ENCODE measurements at places on chromosomes 7 and 10.

GRCh38 chr7:84686373-84686772, 491.8 kb upstream of the SEMA3A start:
- no peak for DNase-seq

DNA sequence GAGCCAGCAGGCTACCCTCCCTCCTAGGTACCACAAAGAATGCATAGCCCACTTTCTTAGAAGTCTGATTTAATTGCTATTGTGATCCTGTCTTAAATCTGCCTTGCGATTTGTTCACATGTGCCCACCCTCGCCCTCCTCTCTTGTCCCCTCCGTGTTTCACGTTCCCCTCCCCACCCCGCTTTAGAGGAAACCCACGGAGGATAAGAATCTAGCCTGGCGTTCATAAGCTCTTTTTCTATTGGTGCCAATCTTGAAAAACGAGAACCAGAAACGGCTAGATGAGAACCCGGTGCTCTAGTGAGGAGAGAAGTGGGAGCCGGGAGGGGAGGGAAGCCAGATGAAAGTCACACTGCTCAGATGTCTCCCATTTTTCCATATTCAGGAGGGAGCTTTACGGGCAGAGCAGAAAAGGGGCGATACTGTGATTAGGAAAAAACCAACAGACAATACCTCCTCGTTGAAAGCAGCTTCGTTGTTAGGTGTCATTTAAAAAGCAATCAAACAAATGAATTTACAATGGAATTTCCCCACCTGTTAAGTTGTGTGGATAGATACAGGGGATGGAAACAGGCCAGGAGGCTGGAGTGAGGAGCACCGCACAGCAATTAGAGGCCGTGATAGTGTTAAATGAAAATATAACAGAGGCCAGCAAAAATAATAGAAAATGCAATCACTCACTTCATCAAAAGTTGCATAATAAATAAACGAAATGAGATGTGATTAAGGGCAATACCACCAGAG, 272.1 kb downstream of the GATA3 start:
- DNase-seq, result no peak

DNA sequence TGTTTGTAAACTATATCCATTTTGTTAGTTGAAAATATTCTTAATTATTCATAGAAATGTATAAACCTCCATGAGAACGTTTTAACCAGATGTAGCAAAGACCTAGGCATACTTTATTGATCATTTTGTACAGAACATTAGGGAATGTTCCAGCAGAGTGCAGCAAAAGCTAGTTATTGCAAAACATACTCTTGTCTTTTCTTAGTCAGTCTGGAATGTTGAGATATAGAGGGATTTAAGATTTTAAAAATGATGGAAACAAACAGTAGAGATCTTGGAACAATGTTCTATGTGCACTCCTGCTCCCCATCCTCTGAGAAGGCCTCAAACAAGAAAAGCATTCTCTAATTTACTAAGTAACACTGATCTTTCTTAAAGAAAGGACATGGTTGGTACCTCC, 292.1 kb downstream of the BBS9 start:
- no peak for DNase-seq

DNA sequence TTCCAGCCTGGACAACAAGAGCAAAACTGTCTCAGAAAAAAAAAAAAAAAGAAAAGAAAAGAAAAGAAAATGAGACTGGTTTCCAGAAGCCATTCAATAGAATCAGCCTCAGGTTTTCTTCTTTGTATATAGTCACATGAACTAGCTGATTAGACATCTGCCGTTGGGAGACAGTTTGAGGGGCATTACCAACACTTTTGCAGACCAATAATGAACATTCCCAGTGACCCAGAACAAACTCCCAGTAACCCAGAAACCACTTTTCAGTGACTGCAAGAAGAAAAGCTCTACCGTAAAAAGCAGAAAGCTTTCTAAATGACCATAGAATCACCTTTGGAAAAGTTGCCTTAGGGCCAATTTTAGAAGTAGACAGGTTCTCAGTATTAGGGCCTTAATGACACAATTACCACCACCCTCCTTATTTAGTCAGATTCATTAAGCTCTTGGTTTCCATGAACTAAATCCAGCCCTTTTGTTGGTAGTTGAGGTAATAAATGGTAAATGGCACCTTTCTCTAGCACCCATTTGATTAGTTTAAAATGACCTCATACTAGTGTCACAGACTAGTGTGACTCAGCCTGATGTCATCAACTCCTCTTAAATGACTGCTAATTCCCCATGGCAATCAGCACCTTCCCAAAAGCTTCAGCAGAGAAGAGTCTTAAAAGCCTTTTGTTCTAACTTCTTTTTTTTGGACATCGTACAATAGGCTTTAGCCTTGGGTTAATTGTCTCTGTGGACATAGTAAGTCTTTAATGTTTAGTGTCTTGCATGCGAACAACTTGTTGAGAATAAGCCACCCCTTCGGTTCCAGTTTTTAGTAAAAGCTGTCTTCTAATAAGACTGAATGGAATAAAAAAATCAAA, 33.6 kb upstream of the XRCC2 start:
- DNase-seq, result peak; percentile 14
